ENCODE measurements at places on chromosomes 1 and 21. TPM values are rescaled to one million over a fixed set of nuclear protein-coding genes. Genes with fewer than 3 reads are reported as not detected.

The AQP10 gene
- total RNA-seq: not detected

The KAZN gene
- 0.55 TPM for total RNA-seq

DNA sequence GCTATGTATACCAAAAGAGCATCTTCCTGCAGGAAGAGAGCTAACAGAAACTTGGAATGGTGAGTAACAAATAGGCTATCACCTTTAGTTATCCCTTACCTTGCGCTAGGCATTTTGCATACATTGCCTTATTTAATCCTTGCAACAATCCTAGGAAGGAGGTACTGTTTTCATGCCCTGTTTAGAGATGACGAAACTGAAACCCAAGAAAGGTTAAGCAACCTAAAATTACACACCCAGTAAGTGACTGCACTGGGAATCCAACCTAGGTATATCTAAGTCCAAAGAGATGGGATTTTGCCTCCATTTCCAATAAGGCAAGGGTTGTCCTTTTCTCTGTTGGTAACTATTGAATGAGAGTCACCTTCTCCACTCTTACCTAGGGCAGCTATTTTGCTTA, 144.5 kb downstream of the TM2D1 start:
- DNase-seq: no peak

DNA sequence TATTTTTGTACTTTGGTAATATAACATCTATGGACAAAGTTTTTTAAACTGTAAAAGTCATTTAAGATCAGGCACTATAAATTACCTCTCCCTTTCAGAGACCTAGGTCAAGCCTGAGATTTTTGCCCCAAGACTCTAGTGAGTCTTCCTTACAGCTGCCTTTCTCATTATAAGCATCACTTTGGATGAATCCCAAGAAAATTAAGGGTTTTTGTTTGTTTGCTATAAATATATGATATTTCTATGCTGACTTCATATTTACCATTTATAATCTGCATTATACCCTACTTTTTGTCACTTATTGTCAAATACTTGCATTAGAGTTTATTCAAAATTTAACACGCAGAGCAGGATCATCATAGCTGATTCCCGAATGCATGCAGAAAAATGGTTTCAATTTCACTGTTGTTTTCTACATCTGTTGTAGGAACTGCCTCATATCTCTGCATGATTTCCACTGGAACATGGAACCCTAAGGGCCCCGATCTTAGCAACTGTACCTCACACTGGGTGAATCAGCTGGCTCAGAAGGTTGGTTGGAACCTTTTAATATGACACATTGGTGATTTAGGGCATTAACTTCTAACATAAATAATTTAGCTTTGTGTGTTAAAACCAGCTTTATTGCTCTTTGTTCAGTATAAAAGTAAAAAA, 150.0 kb downstream of the ADGRL2 start:
- DNase-seq: no peak

All from activated naive CD4-positive, alpha-beta T cell treated with anti-CD3 and anti-CD28 coated beads for 36 hours (primary cell).